NCI-H460 (cell line): ENCODE measurements at places on chromosomes 2 and 18.

DNA sequence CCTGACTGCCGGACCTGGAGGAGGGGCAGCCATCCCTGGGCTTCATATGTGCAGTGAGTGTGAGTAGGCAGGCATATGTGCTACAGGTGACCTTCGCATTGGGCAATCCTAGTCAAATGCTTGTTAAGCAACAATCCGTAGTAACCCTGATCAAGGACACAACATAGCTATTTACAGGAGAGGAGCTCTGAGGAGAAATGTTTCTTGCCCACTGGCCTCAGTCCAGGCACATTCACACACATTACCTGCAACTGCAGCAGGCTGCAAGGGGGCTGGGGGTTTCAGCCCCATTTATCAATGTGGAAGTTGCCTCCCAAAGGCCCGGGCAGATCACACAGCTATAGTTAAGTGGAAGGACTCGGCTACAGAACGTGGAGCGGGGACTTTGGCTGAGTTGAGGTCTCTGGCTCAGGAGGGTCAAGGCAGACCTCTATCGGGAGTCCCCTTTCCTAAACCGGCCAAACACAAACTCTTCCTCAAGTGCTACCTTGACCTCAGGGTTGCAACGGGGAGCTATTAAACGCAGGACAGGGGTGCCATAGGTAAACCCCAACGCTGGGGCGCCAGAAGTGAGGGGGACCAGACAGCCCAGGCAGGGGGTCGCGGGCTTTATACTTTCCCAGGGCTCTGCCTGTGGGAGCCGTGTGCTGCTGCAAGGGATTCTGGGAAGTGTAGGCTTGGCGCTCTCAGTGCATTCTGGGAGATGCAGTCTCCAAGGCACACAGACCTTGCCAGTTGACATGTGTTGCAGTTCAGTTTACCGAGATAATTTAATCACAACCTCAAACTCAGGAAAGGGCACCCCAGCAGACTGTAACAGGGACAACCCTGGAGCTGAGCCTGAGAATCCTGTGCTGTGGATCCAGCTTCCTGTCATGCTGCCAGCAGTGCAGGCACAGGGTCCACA, 9.4 kb downstream of the KHK start:
- peak; percentile 37 for DNase-seq

GRCh38 chr18:31978616-31979015, 35.7 kb upstream of the TRAPPC8 start:
- no peak for DNase-seq

DNA sequence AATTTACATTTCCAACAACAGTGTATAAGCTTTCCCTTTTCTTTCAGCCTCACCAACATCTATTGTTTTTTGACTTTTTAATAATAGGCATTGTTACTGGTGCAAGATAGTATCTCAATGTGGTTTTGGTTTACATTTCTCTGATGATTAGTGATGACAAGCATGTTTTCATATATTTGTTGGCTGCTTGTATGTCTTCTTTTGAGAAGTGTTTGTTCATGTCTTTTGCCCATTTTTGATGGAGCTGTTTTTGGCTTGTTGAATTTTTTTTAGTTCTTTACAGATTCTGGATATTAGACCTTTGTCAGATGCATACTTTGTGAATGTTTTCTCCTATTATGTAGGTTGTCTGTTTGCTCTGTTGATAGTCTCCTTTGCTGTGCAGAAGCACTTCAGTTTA, 32.1 kb downstream of the PROKR1 start:
- no peak for DNase-seq

DNA sequence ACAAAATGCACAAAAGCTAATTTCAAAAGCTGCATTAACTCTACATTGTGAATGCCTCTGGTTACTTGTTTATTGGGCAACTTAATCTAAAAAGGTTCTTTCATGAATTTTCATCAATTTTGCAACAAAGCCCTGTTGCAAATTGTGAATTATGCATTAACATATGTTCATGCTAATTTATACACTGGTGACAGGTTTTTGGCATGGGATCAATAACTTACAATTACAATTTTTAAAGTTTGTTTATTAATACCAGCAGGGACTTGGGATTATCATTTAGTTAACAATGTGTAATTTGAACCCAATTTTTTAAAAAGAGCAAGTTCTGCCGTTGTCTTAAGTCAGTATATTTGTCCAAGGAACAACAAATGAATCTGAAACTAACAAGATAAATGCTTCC, 183.6 kb downstream of the DCC start:
- no peak for DNase-seq

DNA sequence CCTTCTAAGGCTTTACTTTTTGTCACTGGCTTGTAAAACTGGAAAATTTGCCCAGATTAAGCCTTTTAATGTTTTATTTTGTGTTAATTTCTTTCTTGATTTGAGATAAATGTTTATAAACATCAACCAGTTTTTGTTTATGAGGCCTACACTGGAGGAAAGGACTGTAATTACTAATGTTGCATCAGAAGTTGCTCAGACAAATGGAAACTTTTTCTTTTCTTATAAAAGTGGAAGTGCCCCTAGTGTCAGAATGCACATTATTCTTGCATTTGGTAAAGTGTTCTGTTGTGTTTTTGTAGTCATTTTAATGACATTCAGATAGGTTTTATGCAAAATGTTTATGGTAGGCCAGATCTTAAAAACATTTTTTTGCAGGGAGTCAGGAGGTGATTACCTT, 25.3 kb downstream of the LCLAT1 start:
- DNase-seq: no peak

- no peak for DNase-seq
Observed at GRCh38 chr2:37895140-37895539, 29.9 kb upstream of the RMDN2 start.

- DNase-seq: no peak
Observed at GRCh38 chr18:58512648-58513588, 116.0 kb downstream of the ALPK2 start.

GRCh38 chr2:37167636-37168180, 10.9 kb upstream of the EIF2AK2 start:
- no peak for DNase-seq

- DNase-seq: no peak
Observed at GRCh38 chr2:120856421-120856862, 120.8 kb downstream of the GLI2 start.

DNA sequence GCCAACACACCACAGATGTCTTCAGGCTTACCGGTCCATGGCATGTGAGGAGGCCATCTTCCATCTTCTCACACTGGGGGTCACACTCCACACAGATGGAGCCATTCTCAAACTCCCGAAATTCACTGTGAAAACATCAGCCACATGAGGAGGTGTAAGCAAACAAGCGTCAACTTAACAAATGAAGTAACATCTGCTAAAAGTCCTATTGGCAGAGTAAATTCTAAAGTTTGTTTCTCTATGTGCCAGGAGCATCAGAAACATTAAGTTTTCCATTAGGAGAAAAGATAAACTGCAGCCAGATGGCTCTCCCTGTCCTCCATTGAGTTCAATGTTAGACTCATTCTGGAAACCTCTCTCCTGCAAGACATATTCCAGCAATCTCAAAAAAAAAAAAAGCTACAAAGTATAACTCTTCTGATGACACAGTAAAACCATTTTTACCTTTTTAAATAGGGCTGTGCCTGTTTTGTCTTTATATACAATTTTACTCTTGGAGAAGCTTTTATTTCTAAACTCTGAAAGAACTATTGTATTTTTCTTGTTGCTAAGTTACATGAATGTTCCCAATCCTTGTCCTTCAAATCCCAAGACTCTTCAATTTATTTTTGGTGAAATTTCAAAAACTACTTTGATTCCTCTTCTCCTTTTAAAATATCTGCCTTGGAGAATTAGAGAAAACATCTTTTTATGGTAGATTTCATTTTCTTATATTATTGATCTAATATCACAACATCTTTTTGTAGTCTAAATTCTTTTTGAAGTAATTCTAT, 865.3 kb downstream of the ERBB4 start:
- no peak for DNase-seq

- DNase-seq: no peak
Observed at GRCh38 chr2:43399515-43400264, 173.3 kb upstream of the ZFP36L2 start.

DNA sequence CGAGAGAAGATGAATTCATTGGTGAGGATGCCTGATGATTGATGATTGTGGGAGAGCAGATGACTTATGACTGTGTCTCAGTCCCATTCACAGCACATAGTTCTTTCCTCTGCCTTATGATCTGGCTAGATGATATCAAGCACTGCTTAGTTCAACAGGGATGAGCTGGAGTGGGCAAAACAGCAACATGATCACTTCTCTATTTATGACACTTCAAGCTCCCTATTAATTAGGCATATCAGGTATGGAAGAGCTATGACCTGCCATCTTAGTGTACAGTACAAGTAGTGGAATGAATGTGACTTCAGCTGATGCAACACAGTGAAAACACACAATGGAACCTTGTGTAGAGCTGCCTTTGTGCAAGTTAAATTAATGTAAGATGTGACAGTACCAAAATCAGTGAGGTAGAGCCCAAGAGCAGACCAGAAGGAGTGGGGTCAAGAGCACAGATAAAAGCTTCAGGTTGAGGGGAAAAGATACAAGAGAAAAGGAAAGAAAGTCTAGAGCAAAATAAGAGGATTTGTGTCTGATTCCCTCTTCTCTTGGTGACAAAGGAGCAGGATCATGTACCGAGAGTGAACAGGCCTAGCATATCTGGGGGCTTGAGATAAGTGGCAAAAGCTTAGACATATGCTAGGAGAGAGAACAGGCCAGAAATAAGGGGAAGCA, 93.0 kb upstream of the MYO3B start:
- peak; percentile 30 for DNase-seq

GRCh38 chr2:210611466-210611865, 55.1 kb downstream of the CPS1 start:
- no peak for DNase-seq

DNA sequence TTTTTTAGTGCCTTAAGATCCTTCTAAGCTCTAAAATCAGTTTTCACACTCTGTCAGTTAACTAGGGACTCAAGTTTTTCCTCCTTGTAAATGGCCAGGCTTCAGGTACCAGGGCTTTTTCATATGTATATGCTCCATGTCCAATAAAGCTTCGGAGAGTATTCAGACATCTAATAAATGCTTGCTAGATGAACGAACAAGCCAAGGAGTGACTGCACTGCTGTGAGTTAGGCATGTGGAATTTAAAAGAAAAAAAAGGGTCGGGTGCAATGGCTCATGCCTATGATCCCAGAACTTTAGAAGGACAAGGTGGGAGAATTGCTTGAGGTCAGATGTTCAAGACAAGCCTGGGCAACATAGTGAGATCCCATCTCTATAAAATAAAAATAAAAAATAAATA, 81.9 kb downstream of the CDH2 start:
- no peak for DNase-seq

DNA sequence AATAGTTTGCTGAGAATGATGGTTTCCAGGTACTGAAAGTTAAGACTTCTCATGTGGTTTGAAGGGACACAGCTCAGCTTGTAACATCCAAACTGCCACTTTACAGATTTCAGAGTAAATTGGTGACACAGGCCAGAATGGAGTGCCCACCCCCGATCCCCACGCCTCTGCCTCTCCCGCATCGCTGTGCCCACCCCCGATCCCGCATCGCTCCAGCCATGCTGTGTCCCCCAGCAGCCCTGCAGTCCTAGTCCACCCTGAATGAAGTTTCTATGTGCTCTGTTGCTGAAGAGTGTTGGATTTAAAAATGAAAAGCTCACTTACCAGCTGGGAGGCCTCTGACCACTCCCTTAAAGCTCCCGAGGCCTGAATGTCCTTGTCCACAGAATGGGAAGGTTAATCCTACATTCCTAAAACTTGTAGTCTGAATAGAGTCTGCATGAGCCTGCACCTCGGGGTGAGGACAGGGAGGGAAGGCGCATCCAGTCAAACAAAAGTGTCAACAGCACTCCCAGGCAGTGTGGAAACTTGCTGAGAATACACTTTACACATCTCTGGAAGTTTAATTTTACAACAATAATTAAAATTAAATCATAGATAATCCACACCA, 176.4 kb upstream of the ID2 start:
- DNase-seq: no peak

DNA sequence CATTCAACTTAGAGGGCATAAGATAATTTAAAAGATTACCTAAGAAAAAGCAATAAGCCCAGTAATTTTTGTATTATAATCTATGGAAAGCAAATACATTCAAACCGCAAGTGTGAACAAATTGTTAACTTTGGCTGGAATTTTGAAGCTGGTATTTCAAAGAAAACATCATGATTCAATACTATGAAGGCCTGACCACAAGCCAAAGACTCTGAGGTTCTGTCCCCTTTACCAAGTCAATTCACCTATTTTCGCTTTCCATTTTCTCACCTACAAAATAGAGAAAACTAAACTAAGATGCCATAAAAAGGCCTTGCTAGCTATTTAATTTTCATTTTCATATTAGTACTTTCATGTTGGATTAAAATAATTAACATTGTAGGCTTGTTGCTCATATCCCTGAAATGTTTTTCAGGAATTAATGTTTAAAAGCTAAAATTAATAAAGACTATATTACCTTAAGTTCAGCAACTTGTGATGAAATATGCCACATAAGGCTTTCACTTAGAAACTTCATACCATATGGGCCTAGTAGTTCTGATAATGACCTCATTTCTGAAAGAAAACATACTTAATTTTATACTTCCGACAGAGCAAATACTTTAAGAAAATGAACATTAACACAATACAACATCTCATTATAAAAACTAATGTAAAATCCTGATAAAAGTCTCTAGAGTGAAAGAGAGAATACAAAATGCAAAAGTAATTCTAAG, 85.7 kb upstream of the FRZB start:
- no peak for DNase-seq

DNA sequence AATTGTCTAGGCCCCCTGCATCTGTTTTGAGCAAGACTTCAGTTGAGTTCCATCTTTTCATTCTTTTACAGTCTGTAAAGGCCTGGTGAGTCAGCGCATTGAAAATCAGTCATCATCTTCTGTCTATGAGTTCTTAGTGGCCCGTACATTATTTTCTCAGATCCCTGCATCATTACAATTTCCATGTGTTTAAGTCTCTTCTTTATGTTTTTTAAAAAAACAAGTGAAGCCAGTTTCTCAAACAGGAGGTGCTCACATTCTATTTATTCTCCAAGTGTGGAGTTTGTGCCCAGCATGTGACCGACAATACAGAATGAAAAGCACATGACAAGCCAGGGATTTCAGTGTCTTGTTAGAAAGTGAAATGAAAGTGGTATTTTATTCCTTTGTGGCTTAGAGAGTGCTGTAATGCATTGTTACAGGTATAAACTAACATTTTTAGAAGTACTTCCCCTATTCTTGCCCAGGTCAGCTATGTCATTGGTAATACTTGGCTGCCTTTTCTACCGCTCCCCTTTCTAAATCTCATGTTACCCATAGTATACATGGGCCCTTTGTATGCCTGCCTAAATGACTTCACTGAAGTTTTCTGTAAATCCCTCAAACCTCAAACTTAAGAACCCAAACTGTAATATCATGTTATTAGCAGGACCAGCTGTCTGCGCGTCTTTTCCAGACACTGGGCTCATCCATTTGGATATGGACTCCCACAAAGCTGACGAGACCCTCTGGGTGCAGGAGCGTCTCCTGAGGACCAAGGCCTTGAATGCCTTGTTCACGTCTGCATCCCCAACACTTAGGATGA, 67.6 kb downstream of the FEZ2 start:
- no peak for DNase-seq

GRCh38 chr2:28389399-28390240, 3.0 kb upstream of the FOSL2 start:
- no peak for DNase-seq

DNA sequence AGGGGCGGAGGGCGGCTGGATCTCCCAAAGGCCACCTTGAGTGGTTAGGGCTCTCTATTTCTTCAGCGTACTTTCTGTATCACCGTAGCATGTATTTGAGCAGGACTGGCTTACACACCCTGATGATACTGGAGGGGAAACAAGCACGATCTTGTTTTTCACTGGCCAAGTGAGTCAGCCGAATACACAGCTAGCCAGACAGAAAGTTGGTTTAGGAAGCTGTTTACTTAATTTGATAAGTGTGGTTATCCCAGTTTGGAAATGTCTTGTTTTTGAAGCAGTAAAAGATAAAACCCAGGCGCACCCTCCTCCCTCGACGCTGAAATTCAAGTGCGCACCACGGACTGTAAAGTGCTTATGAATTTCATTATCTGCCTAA, 582 bp downstream of the RIOK3 start:
- no peak for DNase-seq
